ENCODE measurements at places on chromosomes 1 and 21. TPM values are rescaled to one million over a fixed set of nuclear protein-coding genes. Genes with fewer than 3 reads are reported as not detected.

- DNase-seq, result no peak
Measured at GRCh38 chr21:25927195-25927880, 192.6 kb downstream of the GABPA start.

- DNase-seq, result no peak
Measured at GRCh38 chr1:1418464-1419362, 2.4 kb downstream of the ANKRD65 start.

- no peak for DNase-seq
Measured at GRCh38 chr1:26535201-26535600, 5.6 kb downstream of the RPS6KA1 start.

DNA sequence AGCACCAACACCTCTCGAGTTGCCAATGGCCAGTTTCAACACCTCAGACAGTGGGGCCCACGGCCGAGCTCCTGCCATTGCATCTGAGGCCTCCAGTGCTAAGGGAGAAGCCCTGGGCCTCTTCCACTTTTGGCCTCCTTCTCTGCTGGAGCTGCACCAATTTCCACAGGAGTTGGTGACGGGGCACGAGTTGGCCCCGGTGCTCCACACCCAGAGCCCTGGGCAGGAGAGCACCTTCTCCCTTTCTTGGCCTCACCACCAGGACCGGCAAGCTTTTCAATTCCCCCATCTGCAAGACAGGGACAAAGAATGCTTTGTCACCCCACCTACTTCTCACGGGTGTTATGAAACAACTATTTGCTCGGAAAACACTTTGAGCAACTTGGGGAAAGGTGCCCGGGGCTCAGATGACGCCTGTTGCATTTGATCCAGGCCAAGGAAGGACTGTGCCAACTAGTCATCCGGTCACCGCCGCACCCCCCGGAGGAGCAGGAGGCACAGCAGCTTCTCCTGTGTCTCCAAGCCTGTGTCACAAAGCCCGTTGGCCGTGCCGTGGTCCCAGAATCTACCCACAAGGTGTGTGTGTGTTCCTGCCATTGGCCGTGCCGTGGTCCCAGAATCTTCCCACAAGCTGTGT, 55.2 kb downstream of the TOMM20 start:
- no peak for DNase-seq

- DNase-seq, result no peak
Measured at GRCh38 chr21:34132202-34132601, 58.8 kb downstream of the MRPS6 start.

GRCh38 chr1:171141688-171142415, 43.2 kb upstream of the FMO2 start:
- no peak for DNase-seq

DNA sequence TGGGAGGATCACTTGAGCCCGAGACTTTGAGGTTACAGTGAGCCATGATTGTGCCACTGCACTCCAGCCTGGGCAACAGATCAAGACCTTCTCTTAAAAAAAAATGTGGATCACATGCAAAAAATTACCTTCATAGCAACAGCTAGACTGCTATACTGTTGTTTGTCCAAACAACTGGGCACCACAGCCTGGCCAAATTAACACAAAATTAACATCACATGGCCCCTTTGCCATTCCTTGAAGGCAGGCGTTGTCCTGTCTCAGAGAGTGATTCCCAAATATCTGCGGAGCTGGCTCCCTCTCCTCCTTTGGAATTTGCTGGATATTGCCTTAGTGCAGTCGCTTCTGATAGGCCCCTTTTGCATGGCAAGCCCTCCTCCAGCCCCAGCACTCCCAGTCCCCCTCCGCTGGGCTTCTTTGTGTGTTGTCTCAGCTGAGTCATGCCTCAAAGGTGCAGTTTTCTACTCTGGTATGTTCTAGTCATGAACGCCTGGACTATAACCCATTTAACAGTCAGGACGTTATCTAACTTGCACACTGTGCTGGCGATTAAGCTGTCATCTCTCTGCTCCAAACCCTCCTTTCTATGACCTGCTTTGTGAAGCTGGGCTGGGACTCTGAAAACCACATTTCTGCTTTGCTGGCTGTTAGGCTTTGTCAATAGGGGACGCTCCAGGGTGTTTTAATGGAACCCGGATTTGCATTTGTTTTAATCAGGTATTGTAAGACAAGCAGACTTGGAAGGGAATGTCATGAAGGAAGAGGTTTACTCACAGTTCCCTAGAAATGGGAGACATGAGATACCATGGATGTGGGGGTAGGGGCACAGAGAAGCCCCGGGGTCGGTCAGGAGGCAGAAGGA, 20.1 kb upstream of the HPCAL4 start:
- DNase-seq, result no peak

GRCh38 chr1:1678581-1679380, 13.8 kb downstream of the SLC35E2B start:
- no peak for DNase-seq

DNA sequence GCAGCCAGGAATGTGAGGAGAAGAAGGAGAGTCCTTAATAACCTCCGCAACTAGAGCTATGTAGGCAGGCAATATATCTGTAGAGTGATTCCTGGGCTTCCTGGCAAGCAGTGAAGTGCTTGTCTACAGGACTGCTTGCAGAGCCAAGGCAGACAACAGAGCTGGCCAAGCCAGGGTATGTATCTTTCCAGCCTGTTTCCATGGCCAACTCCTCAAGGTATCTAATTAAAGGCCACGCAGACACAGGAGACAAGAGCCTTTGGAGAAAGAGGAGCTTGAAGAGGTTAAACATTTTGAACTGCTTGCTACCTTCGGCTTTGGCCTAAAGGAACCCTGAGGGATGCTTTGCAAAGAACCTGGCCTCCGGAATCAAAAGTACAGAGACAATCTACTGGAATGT, 137.4 kb downstream of the PIGK start:
- no peak for DNase-seq

The PALMD gene
- 27.1 TPM for total RNA-seq

DNA sequence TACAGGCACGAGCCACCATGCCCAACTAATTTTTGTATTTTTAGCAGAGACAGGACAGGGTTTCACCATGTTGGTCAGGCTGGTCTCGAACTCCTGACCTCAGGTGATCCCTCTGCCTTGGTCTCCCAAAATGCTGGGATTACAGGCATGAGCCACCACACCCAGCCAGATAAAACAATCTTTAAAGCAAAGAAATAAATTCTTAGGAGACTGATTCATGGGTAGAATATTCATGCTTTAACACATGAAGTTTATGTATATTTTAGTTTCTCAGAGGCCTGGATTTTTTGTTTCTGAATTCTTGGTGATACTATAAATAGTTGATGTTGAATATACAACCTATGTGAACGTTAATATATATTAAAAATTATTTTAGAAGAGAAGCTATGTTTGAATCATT, 127.4 kb upstream of the KIAA1614 start:
- no peak for DNase-seq

GRCh38 chr1:1349256-1350012, at the start of gene DVL1:
TSS of gene DVL1 (minus strand) at chr1:1349418. CDS start at chr1:1349065, 353 bp downstream.
- DNase-seq, result no peak

GRCh38 chr21:41878831-41879189, 334 bp downstream of the PRDM15 start:
- DNase-seq, result no peak

Data from esophagus squamous epithelium (tissue), 5 donors.